ENCODE measurements at places on chromosomes 4 and X. TPM values are rescaled to one million over a fixed set of nuclear protein-coding genes. Genes with fewer than 3 reads are reported as not detected.

DNA sequence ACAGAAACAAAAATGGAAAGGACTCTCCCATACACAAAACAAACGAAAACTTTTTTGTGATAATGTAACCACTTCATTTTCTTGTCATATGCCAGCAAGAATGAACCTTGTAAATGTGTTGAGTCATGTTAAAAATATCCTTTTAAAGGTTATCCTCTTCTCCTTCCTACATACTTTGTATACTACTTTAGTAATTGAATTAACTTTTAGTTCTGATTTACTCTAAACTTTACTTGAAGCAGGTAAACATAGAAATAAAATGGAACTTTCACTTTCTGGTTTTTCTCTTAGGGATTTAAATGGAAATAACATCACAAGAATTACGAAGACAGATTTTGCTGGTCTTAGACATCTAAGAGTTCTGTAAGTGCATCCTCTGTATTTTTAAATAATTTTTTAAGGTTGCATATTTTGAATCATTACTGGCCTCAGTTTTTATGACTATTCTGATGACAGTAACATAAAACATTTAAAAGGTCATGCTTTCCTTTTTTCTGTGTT lies 4.7 kb downstream of the SLIT2 start:
- DNase-seq, result no peak

GRCh38 chrX:87900320-87900908 lies 382.8 kb downstream of the KLHL4 start:
- DNase-seq, result no peak

GRCh38 chrX:108022491-108023089 lies 22.3 kb upstream of the VSIG1 start:
- no peak for DNase-seq

GRCh38 chr4:78777576-78777940 lies 1.4 kb downstream of the BMP2K start:
- DNase-seq, result no peak

GRCh38 chr4:72886602-72887001 lies 182.9 kb downstream of the COX18 start:
- DNase-seq, result no peak

- no peak for DNase-seq
These were observed 265.9 kb downstream of the CBLL2 start for GRCh38 chrX:22538580-22538979.

GRCh38 chr4:142284402-142285221 lies 561.5 kb downstream of the INPP4B start:
- DNase-seq, result no peak

DNA sequence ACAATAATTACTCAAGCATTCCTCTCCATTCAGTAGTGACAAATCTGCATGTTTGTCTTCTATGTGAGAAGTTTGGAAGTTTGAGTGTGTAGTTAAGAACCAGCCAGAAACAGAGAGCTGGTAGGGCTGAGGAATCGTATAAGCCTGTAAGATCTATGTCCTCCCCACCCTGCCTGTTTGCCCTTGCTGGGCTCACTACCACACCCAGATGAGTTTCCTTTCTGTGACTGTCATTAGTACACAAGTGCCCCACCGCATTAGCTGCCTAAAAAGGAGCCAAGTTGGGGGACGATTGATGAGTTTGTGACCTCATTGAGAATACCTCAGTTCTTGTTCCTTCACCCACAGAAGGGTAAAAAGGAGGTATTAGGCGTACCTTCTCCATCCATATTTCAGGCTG lies 28.3 kb downstream of the DOCK11 start:
- peak; percentile 3 for DNase-seq

DNA sequence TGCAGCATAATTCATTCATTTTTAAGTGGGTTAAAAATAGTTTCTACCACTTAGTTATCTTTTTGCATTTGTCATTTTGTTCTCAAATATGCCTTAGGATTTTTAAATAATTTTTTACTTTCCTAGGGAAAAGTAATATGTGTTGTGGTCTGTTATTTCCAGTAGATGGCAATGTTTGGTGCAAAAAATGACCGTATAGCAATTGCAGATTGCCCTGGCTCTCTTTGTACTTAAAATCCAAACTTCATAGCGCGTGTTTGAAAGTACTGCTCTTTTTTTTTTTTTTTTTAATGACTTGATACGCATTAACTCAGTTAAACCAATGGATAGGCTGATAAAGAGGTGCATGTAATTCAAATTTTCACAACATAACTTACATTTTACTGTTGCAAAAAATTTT lies 74.4 kb upstream of the RBMX start:
- DNase-seq, result no peak

GRCh38 chr4:180465364-180465763 lies 1777.8 kb upstream of the TENM3 start:
- DNase-seq, result no peak

DNA sequence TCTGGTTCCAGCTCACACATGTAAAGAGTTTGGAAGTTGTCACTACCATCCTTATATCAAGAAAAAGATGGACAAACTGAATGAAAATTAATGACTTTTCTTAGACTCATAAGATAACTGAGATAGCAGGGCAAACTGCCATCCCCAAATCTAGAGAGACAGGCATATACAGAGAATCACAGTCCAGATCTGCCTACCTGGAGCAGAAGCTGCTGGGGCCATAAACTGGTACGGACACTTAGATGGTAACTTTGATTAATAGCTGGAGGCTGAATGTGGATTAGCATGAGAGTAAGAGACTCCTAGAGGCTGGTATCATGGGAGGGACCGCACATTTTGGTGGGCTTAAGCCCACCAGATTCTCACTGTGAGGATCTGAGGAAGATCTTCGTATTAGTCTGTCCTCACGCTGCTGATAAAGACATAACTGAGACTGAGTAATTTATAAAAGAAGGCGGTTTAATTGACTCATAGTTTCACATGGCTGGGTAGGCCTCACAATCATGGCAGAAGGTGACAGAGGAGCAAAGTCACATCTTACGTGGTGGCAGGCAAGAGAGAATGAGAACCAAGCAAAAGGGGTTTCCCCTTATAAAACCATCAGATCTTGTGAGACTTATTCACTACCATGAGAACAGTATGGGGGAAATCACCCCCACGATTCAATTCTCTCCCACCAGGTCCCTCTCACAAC lies 10.8 kb upstream of the POLA1 start:
- DNase-seq, result no peak

DNA sequence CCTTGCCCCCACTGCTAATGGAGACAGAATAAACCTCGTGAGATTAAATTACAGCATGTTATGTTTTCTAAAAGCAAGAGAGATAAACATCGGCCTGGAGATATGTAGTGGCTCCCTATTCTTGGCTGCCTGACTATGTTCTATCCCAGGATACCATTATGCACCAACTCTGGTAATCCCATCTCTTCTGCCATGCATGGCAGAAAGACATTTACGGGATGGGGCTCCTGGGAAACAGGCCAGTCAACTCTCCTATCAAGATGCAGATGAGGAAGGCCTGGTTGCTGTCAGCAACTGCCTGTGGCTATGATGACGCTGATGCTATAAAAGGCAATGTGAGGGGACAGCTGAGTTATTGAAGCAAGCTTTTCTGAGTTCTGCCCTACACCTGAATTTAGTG lies 166.2 kb upstream of the VCX3A start:
- no peak for DNase-seq

DNA sequence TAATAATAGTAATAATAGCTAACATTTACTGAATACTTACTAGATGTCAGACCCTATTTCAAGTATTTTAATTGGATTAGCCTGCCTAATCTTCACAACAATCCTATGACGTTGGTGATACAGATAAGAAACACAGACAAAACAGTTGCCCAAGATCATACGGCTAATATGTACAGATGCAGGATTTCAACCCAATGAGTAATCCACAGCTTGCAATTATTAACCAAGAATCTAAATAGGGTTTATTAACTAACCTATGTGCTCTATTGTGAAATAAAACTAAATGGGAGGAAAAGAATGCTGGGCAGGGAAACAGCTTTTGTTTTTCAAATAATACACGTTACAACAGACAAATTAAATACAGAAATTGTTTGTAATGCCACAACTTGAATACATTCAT lies 23.4 kb downstream of the FBXO8 start:
- no peak for DNase-seq

- no peak for DNase-seq
These were observed 43.6 kb upstream of the GRIA3 start for GRCh38 chrX:123140454-123140853.

- no peak for DNase-seq
These were observed 12.8 kb downstream of the SMIM10L2A start for GRCh38 chrX:135434258-135435138.

GRCh38 chrX:39158801-39159657 lies 357.8 kb downstream of the MID1IP1 start:
- DNase-seq, result no peak

DNA sequence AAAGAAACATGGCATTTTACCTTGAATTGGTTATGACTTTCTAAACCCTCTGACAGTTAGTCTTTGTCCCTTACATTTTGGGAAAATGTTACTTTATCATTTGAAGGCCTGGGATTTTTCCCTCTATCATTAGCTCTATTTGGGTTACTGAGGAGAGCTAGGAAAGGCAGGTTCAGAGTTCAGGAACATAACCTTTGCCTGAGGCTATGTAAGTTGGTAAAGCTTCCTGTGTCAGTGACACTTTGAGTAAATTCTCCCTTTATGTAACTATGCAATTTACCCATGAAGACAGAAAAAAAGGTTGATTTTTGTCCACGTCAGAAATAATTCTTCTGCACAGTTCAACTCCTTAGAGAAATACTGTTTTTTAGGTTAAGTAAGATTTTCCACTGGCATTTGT lies 171.8 kb upstream of the NRK start:
- DNase-seq, result no peak

DNA sequence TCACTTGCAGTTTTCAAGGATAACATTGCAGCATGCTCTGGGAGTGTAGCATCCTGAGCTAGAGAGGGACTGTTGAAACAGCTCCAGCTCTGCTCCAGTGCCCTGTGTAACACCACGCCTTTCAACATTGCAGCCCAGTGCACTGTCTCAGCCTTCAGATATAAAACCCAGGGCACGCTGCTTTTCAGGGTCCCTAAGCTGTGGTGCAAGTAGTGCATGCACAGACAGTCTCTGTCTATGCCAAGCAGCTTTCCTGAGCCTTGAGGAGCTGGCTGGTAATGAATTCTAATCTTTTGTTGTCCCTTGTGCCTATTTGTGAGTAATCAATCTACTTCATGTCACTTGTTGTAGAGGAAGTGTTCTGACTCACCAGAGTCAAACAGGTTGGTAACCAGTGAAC lies 897.0 kb downstream of the ARAP2 start:
- DNase-seq, result no peak

GRCh38 chr4:109816082-109816442 lies 500 bp downstream of the GAR1 start:
- peak; percentile 51 for DNase-seq

- DNase-seq, result no peak
These were observed 47.3 kb upstream of the TLR3 start for GRCh38 chr4:186021461-186022167.

- no peak for DNase-seq
These were observed 110.7 kb upstream of the GALNT7 start for GRCh38 chr4:173057901-173058300.

GRCh38 chr4:182494103-182494502 lies 250.9 kb downstream of the TENM3 start:
- no peak for DNase-seq

- no peak for DNase-seq
These were observed 275.6 kb upstream of the HS3ST1 start for GRCh38 chr4:11704186-11704830.

GRCh38 chr4:82696117-82696860 lies 102.3 kb downstream of the SCD5 start:
- DNase-seq, result no peak

GRCh38 chr4:150962245-150962644 lies 52.8 kb downstream of the LRBA start:
- no peak for DNase-seq

Gene DCHS2
- total RNA-seq, result not detected

Gene PNMA5
- not detected for total RNA-seq

Gene CYLC1
- total RNA-seq, result not detected

Gene CASK
- 17.4 TPM for total RNA-seq

Gene OPN1MW3
- not detected for total RNA-seq

Gene NAT8L
- 8.0 TPM for total RNA-seq

Gene C4orf36
- not detected for total RNA-seq

Gene ASB5
- total RNA-seq, result not detected

Gene ANXA5
- 131 TPM for total RNA-seq

All from activated T-helper 1 cell treated with anti-CD3 and anti-CD28 coated beads, Interleukin-12 subunit alpha, Interleukin-12 subunit beta, Interleukin-2, Interleukin-4 antibody, amounts not matched to agents 30 ng/mL and 10 ng/mL and 1 ng/mL, durations not matched to agents 14 hours and 24 hours and 36 hours (primary cell).